AG10803 (cell line): ENCODE measurements at places on chromosomes 7 and 10.

DNA sequence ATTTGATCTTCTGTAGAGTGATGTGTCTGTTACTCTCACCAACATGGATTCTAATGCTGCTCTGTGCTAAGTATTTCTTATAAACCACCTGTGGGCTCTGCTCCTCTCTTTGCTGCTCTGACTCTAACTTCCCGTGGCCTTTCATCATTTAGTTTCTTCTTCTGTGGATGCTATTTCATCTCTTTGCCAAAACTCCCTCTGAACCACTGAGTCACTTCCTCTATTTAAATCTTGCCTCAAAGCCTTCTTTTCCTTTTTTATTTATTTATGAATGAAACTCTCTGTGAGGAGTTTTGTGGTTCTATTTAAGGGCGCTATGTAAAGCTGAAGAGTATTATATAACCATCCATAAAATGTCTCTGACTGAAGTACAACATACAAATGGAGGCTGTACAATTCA lies 538.5 kb downstream of the SUGCT start:
- DNase-seq, result peak; percentile 69

DNA sequence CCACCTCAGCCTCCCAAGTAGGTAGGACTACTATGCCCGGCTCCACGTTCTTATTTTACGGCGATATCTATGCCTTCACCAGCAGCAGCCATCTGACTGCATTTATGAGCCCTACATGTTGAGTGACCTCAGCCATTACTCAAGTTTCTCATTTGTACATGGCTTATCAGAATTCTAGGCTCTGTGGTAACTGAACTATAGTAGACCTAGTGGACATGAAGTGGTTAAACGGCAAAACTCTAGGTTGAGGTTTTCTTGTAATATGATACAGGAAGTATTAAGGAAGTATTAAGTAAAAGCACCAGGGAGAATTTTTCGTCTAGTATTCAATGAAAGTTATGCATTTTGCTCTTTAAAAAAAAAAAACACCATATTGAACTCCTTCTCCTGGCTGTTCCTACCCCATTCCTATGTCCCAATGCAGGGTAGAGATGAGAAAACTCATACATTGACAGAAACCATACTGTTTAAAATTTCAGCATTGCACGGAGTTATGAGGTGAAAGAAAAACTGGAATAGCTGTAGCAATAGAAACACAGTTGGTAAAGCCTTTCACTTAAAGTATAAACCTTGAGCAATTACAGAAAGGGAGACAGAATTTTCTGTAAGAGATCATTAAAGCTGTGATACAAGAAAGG lies 39.8 kb upstream of the EPC1 start:
- no peak for DNase-seq

DNA sequence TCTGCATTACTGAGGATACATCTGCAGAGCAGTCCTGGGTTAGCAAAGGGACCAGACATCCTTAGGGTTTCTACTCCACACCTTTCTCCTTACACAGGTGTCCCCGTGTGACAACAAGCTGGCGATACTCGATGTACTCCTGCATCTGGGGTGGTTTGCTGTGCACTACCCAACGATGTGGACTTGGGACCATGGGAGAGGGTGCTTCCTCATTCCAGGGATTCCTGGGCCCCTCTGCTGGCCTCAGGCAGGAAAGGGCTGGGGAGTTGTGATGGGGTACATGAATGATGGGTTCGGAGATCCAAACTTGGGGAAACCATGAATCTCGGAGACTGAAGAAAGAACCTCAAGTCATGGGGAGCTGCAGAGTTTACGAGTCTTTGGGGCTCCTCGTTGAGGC lies 179.6 kb upstream of the GALNT17 start:
- DNase-seq, result no peak

DNA sequence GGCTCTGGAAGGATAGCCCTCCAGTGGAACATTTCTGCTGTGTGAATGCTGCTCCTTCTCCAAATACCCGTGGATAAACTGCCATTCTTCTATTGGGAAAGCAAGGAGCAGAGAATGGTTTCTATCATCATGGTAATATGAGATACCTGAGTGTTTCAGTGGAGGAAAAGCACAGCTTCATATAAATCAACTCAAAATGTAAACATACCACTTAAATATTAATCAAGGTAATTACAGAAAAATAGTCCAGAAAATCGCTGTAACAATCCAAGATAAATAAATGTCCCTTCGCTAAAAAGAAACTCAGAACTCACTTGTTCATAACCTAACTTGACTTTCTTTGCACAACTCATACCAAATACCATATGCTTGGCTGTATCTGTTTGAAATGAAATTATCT lies 635.8 kb downstream of the PARD3 start:
- DNase-seq, result no peak

DNA sequence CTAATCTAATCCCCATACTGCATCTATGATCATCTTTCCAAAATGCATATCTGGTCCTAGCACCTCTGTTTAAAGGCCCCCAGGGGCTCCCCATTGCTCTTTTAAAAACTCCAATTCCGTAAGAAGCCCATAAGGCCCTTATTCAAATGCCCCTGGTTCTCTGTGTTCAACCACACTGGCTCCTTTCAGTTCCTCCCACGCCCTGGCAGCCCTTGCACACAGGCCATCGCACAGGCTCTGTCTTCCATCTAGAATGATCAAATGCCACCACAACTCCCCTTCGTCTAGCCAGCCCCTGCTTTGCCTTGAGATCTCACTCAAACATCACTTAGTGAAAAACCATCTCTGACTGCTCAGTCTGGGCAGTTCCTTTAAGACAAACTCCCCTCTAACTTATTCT lies 112.9 kb upstream of the LYZL2 start:
- DNase-seq, result no peak
